ENCODE measurements at places on chromosomes 6 and 20.
A peak's percentile ranks its signal among the peaks of the same experiment; 100 is the strongest.

DNA sequence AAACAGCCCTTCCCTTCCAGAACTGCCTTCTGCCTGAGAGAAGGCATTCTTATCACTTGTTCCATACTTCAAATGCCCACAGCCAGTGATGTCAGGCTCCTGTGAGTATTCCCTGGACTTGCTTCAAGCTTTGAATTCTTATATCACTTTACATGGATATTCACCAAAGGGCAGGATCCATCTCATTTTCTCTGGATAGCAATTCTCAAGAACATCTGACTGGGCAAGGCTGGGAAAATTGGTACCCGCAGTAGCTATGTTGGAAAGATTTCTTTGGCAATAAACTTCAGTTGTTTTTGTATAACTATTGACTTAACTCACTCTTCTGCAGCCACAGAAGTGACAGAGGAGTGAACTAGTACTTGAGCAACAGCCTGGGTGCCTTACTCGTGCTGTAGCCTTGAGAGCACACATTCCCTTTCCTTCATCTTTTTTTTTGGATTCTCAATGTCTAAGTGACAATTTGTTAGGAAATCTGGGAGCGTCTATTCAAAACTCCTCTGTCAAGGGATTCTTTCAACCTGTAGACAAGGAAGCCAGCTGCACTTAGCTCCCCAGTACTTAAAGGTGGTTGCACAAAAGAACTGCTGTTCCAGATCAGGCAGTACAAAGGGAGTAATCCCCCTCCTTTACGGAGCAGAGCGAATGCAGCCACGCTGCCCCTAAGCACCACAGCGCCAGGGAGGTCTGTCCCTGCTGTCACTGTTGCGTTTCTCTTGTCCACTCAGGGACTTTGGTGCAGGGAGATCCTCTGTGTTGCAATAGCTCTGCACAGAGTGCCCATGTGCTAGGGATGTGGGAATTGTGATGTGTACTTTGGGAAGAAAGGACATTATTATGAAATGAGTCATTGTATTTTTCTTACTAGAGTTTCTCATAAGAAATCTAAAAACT is 69.6 kb downstream of the JAG1 start:
- DNase-seq: no peak

DNA sequence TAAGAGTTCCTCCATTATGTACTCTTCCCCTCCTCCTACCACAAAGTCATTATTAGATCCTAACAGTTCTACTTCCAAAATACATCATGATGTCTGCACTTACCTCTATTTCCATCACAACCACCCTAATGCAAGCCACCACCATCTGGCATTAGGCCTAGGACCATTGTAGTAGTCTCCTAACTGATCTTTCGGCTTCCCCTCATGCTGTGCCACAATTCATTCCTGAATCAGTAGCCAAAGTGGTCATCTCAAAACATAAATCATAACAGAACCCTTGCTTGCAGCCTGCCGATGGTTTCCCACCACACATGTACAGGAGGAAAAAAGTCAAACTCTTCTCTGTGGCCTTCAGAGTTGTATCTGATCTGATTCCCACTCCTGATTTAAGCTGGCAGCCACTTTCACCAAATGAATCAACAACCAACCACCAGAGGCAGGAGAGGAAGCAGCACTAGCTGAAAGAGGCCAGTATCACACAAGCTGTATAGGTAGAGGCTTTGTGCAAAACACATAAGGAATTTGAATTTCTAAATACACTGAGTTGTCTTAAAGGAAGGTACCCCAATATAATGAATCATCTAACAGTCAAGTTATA is 26.1 kb downstream of the FAM184A start:
- DNase-seq: peak; percentile 13

DNA sequence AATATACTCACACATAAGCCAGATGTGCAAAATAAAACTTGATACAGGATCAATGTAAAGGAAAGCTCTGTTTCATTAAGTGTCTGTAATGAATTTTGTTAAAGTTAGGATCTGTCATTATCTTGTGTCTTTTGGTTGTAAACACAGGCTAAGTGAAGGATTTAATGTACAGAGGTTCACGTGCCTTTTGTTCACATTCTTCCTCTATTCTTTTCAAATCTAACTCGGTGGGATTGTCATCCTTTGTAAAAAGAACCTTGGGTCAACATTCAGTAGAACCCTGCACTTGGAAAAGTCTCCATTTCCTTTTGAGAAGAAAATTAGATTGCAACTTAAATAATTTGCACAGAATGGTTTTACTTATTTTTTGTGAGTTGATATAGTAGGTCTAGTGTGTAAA is 7.7 kb upstream of the LIN28B start:
- no peak for DNase-seq

DNA sequence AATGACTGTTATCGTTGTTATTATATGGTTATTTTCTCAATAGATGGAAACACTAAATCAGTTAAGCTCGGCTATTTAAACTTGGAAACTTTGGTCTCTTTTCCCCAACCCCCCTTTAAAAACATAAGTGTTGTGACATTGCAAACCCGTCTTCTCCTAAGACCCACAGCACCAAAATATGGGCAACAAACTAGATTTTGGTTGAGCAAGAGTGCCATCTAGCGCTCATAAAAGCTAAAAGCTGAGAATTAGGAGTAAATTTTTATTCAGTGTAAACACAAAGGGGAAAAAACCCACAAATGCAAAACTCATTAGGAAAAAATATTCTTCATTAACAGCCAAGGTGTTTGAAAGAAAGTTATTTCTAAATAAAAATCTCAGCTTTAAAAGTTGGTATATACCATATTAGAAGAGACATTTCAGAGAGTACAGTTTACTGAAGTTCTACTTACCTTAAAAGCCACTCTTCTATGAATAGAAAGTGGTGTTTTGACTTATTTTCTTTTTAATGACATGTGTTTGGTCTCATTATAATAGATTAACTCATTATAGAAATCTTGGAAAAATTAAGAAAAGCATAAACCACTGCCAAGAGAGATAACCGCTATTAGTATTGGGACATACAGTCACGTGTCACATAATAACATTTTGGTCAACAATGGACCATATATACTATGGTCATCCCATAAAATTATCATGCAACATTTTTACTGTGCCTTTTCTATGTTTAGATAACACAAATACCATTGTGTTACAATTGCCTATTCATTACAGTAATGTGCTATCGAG is 21.1 kb downstream of the SESN1 start:
- DNase-seq: no peak

- DNase-seq: peak; percentile 36
These were observed 41.6 kb downstream of the CCN2 start for GRCh38 chr6:131909408-131910218.

- no peak for DNase-seq
These were observed 3.1 kb downstream of the FBXL4 start for GRCh38 chr6:98944598-98945081.

- DNase-seq: no peak
These were observed 97.8 kb upstream of the OGFRL1 start for GRCh38 chr6:71190809-71191208.

- DNase-seq: peak; percentile 53
These were observed 31.9 kb downstream of the NSFL1C start for GRCh38 chr20:1434571-1435336.

DNA sequence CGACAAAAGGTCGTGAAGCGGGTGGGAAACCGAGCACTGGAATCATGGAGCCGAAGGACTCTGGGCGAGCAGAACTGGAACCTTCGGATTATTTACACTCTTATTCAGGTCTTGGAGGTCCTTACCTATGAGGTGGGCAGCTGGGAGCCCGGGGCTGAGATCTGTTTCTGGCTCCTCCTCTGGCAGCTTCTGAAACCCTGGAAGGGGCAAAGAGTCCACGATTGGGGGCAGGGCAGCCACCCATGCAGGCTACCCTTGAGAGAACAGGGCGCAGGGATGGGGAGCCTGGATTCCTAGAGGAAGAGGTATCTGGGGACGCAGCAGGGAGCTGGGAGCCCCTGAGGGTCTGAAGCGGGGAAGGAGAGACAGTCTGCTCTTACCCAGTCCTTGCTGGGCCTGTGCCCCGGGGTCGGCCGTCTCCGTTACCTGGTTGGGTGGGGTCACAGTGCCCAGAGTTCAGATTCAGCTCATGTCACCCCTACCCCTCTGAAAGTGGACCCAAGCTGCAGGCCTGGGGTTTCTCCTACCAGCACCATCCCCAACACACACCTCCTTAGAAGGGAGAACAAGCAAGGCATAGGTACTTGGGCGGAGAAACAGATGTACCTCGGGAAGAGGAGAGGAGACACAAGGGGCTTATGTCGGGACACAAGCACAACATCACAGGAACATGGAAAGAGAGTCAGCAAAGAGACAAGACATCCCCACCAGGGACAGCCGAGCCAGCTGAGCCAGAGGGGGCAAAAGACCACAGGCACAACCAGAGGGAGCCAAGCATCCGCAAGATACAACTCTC is 592 bp downstream of the LTB start:
- DNase-seq: no peak

GRCh38 chr6:136959471-136959891 is 37.4 kb downstream of the SLC35D3 start:
- no peak for DNase-seq

GRCh38 chr6:27238010-27238983 is 9.2 kb upstream of the PRSS16 start:
- DNase-seq: no peak

- DNase-seq: peak; percentile 12
These were observed 51.5 kb downstream of the COL19A1 start for GRCh38 chr6:69917834-69918233.

DNA sequence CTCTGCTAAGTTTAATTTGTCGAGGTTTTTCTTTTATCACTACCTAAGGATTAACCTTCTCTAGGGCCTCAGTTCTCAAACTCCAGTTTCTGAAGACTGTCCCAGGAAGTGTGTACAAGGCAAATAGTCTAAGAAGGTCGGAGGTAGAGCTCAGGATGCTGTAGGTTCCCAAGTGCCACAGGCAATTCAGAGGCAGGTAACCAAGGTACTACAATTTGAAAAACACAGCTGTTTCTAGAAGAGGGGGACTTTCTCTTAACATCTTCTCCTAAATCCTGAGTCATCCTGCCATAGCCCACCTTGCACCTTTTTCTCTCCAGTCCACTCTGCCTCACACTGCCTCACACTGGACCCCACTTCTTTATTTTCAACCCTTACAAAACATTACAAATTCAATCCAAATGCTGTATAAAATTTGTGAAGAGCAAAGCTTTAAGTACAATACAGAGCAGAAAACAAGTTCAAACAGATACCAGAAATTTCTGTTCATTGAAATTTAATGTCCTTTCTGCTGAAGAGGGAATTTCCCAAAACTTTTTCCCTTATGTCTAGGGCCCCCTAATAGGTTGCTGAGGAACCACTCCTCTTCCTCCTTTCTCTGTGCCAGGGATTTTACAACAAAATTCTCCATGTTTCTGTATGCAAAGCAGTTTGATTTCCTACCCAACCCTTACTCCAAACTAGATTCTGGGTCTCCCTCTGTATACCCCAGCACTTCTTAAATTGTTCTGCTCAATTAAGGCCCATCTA is 43.0 kb downstream of the FRK start:
- DNase-seq: no peak

DNA sequence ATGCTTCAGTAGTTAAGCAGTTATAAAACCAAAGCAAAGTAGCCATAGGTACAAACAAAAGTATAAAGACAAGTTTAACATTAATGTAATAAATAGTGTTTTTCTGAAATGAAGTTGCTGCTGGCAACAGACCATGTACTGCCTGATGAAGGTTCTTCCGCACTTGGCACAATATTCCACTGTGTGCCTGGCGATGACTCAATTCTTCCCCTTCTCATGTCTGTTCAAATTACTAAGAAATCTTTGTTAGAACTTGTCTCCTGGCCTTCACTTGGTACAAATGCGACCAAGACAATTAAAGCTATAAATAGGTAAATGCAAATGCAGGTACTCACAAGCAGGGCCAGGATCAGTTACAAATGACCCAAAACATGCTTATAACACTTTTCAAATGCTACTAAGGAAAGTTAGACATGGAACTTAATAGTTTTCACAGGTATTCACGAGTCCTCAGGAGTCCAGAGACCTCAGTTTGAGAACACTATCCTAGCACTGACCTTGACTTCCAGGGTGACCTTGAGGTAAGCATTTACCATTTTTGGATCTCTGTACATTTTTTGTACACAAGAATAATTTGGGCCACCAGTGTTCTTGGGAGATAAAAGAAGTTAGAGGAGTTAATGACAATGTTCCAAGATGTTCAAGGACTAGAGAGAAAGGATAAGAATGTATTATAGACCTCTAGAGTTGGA is 8.1 kb upstream of the DDR1 start:
- no peak for DNase-seq

- no peak for DNase-seq
These were observed 31.0 kb downstream of the TOMM6 start for GRCh38 chr6:41818271-41819054.

- no peak for DNase-seq
These were observed 908.0 kb downstream of the QKI start for GRCh38 chr6:164322533-164322932.

- no peak for DNase-seq
These were observed 138.7 kb downstream of the FOXO3 start for GRCh38 chr6:108699290-108700041.
